ENCODE measurements at places on chromosomes 3 and 15.

- no peak for DNase-seq
Observed at GRCh38 chr3:126867190-126867862, 115.6 kb upstream of the PLXNA1 start.

- no peak for DNase-seq
Observed at GRCh38 chr3:82088749-82089148, 327.3 kb upstream of the GBE1 start.

- DNase-seq, result no peak
Observed at GRCh38 chr3:18288243-18288642, 136.9 kb downstream of the SATB1 start.

- DNase-seq, result peak; percentile 71
Observed at GRCh38 chr15:43285609-43286037, 18.9 kb upstream of the TGM5 start.

- DNase-seq, result no peak
Observed at GRCh38 chr3:103077910-103078309, 643.1 kb downstream of the ZPLD1 start.

DNA sequence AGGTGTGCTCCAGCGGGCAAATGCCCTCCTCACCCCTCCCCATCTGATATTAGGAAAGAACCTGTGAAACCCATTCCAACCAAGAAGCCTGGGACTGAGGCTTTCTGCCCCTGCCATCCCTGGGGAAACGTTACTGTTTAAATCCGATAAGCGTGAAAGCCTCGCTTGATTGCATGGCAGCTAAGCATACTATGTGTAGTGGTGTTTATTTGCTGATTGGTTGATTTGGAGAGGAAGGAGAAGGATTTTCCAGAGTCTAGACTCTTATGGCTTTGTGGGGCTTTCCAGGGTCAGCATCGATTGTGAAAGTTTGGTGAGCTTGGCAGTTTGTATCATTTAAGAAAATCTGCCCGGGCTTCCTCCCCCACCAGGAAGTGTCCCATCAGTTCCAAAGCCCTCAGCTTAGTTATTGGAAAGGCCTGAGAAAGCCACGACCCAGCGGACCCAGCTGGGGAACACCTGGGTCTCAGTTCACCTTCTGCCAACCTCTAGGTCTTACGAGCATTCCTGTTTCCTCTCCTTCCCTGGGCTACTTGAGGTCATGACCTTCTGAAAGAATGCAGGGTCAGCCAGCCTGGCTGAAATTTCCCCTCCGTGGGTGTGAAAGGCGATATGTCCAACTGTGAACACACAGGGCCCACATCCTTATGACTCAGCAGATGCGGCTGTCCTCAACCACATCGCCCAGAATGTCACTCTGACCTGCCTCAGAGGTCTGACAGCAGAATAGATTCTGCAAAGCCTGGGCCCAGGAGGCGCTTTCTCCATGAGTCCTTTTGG lies 62.8 kb upstream of the HERC1 start:
- DNase-seq, result peak; percentile 32

GRCh38 chr15:61681038-61681418 lies 379.2 kb downstream of the VPS13C start:
- no peak for DNase-seq

GRCh38 chr3:62100282-62100989 lies 272.9 kb downstream of the FEZF2 start:
- no peak for DNase-seq

DNA sequence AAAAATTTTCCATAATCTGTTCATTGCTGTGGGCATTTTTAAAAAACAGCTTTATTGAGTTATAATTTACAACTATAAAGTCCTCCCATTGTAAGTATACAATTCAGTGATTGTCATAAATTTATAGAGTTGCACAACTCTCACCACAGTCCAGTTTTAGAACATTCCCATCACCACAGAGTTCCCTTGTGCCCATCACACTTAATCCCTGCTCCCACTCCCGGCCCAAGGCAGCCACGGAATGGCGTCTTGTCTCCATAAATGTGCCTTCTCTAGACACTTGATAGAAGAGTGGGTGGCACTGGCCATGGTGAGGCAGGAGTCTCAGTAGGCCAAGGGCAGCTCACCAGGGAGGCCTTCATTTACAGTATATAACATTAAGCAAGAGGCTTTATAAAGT lies 6.3 kb downstream of the TSEN2 start:
- DNase-seq, result no peak

DNA sequence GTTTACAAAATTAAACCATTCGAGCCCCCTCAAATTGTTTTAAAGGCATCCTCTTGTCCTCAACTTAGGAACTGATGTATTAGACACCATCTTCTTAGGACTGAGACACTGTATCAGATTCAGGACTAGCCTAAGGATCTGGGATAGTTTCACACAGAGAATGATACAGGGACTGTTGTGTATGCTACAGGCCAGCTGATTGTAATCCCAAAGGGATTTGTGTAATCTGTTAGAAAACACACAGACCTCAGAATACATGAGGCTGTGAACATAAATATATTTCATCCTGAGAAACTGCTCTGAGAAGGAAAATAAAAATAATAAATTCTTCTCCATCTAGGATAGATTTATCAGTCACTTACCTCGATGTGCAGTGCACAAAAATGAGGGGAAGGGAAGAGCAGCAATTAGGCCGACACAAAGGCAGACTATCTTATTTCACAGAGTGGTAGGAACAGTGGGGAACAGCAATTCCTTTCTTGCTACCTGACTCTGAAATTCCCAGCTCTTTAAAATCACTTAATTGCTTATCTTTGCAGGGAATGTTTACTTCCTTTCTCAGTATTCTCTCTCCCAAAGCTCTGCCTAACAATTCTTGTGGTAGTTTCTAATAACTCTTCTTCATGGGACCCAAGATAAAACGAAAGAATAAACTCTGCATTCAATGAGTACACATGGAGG lies 322.5 kb downstream of the MAGI1 start:
- DNase-seq, result no peak

DNA sequence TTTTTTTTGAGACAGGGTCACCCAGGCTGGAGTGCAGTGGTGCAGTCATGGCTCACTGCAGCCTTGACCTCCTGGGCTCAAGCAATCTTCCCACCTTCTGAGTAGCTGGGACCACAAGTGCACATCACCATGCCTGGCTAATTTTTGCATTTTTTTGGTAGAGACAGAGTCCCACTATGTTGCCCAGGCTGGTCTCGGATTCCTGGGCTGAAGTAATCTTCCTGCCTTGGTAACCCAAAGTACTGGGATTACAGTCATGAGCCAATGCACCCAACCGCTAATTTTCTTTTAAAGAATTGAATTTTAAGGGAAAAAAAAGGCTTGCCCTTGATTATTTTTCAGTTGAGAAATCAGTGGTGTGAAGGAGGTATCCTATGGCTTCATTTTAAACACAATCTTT lies 334.0 kb downstream of the SOX2 start:
- no peak for DNase-seq
